ENCODE measurements at places on chromosomes 6 and 20.

- peak; percentile 30 for DNase-seq
These were observed 74.1 kb upstream of the TOX2 start for GRCh38 chr20:43840382-43841070.

GRCh38 chr20:37081717-37082289 is 14.0 kb downstream of the RBL1 start:
- DNase-seq, result no peak

DNA sequence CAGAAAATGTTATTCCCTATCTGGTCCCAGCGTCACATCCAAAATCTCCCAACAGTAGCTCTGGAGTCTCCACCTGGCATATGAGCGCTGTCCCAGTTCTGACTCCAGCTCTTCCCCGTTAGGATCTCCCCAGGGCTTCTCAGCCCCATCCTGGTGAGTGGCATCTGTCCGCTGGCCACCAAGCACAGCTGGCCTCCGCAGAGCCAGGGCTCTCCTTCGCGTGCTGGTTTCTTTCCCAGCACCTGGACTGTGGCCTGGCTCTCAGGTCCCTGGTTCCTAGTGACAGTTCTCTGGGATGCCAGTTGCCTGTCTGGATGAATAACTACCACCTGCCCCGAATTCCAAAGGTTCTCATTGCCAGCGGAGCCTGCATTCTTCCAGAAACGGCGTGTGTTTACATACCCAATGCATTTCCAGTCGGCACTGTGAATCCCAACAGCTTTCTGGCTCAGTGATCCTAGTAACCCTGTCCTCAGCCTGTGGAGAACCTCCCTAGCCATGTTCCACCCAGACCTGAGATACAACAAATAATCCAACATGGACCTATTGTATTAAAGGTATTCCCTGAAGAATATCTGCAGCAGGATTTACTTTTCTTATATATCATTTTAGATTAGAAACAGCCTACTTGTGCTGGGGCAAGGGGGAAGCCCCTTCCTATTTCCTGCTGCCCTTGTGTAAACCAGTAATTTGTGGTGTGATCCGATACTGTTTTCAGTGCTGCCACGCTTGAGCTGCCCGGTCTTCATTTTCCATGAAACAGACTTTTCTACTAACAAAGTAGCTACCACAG is 69.9 kb upstream of the PDE10A start:
- DNase-seq, result no peak

DNA sequence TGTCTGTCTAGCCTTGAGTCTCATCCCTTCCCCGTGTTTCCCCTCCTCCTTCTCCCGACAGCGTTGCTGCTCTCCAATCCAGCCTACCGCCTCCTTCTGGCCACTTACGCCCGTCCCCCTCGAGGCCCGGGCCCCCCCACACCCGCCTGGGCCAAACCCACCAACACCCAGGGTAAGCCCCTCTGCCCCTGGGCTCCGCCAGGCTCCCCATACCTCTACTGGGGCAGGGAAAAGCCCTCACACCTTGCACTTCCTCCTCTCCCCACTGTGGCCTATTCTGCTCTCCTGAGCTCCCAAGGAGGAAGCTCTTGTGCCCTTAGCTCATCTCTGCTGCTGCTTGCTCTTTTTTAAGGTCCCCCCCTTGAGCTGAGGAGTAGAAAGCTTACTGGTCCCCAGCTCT is 11.0 kb downstream of the DDR1 start:
- no peak for DNase-seq

DNA sequence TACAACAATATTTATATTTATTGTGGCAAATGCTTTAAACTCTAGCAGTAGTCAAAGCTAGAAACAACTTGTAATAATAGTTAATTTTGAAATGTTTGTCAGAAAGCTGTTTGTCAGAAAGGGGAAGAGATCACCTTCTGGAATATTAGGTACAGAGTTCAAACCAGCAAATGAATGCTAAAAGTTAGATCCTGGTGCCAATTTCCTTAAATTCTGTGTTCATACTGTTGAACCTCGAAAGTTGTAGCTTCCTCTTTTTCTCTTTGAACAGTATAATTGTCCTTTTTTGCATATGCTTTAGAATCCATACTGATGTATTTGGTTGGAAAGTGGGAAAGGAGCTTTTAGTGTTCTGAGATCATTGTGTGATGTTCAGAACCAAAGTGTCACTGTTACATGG is 22.4 kb downstream of the ITCH start:
- no peak for DNase-seq

- DNase-seq, result peak; percentile 72
These were observed 691 bp downstream of the ASF1A start for GRCh38 chr6:118894425-118895260.

GRCh38 chr20:45833883-45834796 is 541 bp downstream of the SNX21 start:
- DNase-seq, result peak; percentile 72

- no peak for DNase-seq
These were observed 63.7 kb upstream of the CTNNBL1 start for GRCh38 chr20:37630166-37630565.

DNA sequence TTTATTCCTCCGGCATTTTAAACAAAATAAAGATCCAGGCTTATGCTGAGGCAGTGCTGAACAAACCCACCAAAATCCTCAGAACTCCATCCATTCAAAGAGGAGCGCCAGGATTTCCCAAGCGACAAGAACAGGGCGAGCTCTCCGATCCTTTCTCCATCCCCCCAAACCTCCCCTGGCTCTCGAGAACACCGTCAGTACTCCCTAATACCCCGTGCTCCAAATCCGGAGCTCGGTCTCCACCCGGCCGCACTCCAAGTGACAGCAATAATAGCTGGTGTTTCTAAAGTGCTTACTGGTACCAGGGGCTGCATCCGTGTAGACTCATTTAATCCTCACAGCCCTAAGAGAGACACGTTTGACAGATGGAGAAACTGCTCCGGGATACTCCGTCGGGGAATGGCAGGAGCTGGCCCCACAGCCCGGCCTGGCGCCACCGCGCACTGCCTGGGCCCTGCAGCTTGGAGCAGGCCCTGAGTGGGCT is 277.1 kb upstream of the QKI start:
- DNase-seq, result no peak

GRCh38 chr6:105739764-105740163 is 336.9 kb upstream of the PREP start:
- DNase-seq, result no peak

DNA sequence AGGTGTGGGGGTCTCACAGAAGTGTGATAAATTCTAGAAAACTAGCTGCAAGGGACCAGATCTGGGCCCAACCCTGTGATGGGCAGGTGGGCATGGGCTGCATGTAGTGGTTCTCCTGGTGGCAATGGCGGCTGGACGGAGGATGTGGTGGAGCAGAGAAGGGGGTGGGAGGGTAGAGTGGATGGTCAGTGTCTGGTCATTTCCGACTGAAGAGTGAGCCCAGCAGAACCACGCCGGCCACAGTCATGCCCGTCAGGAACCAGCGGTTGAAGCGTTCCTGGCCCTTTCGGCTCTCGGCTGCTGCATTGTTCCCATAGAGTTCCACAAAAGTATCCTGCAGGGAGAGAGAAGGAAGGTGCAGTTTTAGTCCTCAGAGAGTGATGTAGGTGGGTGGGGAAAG is 28.0 kb downstream of the COX4I2 start:
- DNase-seq, result no peak

DNA sequence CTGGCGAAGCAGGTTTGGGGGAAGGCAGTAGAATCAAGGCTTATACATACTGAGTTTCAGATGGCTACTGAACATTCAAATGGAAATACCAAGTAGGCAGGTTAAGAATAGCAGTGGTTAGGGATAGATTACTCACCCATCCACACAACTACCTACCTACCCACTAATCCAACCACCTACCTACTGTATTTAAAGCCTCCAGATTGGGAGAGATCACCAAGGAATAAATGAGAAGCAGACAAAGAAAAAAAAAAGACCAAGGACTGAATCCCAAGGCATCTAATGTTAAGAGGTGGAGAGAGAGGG is 68.3 kb upstream of the SMIM29 start:
- no peak for DNase-seq

GRCh38 chr6:170257376-170257775 is 33.5 kb downstream of the DLL1 start:
- DNase-seq, result no peak

DNA sequence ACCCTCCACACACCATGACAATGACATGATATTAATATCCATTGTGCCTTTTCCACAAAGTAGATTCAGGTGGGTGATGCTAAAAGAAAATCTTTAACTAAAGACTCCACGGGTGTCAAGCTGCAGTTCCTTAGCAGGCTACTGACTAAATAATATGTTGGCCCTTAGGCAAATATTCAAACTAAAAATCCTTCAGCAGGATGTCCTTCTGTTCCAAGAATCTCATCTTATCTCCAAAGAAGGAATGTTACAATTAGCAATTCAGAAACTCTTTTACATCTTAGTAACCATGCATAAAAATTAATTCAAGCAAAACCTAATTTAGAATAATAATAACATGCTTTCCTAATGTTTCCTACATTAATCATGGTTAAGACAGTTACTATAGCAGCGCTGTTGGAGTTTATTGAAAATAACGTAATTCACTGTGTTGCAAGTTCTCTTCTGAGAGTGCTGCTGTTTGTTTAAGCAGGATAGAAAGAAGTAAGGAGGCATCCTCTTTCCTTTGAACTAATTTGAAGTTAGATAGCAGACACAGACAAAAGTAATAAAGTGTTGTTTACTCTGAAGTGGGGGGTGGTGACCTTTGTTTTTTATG is 414.8 kb upstream of the CDH4 start:
- DNase-seq, result no peak

DNA sequence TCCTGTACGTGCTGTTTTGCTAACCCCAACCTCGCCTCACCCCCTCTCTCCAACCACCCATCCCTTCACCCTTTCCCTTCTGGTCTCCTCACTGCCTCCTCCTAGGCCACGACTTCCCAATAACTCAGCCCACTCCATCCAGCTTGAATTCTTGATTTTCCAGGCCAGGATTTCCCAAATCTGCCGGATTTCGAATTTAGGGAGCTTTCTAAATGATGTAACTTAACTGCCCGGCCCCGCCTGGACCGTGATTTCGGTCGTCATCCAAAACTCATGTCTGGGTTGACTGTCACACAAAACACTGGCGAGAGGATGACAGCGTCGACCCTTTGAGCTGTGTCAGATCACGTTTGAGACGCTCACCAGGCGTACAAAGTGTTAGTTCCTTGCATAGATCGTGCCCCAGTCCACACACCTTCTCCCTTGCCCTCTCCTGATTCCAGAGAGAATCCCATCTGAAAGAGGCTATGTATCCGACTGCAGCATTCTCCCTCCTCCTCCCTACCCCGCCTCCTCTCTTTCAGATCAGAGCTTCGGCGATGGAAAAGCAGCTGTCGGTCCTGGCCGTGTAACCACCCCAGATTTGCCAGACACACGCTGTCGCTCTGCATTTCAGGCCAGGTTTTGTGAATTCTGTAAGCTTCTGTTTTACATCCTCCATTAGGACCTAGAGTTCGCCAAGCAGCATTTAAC is 168.2 kb downstream of the GPX5 start:
- DNase-seq, result no peak

DNA sequence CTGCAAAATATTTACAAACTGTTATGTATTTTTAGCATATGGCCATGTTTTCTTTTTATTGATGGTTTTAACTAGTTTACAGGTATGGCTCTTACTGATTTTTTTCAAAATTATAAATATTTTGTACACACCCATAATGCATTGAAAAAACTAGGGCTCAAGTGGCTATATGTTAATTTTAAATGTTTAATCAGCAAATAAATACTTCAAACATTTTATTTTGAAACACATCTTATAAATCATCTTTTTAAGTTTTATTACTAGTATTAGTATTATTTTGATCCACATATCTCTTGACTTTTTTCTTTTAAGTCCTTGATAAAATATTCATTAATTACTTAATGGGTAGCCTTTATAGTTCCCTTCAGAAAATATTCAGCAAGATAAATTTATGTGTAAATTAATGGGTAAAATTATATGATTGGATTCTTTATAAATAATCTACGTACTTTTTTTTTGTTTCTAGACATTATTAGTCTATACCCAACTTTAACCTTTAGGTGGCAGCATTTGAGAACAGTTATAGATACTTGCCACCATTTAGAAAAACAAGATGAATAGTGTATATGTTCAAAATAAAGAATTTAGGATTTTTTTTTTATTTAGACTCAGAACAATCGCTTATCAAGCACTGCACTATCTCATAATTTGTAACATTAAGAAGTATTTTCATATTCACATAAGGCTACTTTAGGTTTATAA is 241.9 kb downstream of the ADGRB3 start:
- peak; percentile 24 for DNase-seq

DNA sequence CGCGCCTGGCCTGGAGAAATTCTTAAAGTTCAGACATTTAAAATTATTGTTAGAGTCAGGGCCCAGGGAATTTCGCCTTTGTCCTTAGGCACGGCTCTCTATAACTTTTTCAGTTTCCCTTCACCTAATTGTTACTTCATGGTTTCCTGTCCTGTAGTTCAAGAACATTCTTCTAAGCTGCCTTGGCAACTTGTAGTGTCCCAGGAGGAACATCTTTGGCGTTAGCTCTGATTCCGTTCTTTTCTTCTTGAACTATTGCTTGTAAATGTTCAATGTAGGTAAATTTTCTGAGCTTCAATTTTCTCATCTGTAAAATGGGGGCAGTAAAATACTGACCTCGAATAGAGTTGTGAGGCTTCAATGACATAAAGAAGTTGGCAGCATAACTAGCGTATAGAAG is 41.8 kb downstream of the TIAM2 start:
- DNase-seq, result no peak

GRCh38 chr6:140385679-140386078 is 1011.2 kb upstream of the CITED2 start:
- no peak for DNase-seq

GRCh38 chr20:59777331-59777725 is 156.1 kb downstream of the SYCP2 start:
- DNase-seq, result no peak

DNA sequence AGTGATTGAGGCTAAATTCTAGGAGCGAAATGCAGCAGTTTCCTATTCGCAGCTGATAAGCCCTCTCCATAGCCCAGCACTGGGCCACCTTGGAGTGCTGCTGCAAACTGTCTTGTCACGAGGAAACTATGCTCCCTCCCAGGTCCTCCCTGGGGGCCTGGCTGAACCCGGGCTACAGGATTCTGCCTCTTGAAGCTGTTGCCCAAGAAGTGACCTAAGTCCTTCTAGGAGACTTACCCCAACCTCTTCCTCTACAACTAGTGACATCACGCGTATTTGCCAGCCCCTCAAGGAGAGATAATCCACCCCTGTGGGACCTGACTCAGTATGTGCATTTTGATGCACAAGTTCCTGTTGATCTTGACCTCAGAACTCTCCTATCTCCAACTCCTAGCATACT is 26.5 kb upstream of the ZFAND3 start:
- DNase-seq, result no peak

DNA sequence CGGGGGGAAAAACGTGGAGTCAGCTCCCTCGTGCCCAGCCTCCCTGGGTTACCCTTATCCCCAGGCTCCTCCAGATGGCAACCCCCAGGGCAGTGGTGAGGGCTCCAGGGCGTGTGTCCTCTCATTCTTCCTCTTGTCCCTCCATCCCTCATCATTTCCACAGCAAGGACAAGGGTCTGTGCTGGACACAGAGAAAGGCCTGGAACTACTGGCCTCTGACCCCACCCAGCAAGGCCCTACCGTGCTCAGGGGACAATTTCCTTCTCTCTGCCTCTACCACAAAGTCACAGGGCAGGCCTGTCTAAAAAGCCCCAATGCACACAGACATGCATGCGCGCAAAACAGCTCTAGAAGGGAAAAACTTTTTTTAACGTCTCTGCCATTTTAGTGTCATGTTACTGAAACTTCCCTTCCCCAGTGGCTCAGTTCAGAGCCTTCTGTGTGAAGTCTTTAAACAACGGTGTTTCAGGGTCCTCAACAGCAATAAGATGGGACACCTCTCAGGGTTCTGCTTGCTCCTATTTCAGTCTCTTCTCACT is 1.1 kb upstream of the SLC35B2 start:
- no peak for DNase-seq
